ENCODE measurements at places on chromosomes 4 and X.

DNA sequence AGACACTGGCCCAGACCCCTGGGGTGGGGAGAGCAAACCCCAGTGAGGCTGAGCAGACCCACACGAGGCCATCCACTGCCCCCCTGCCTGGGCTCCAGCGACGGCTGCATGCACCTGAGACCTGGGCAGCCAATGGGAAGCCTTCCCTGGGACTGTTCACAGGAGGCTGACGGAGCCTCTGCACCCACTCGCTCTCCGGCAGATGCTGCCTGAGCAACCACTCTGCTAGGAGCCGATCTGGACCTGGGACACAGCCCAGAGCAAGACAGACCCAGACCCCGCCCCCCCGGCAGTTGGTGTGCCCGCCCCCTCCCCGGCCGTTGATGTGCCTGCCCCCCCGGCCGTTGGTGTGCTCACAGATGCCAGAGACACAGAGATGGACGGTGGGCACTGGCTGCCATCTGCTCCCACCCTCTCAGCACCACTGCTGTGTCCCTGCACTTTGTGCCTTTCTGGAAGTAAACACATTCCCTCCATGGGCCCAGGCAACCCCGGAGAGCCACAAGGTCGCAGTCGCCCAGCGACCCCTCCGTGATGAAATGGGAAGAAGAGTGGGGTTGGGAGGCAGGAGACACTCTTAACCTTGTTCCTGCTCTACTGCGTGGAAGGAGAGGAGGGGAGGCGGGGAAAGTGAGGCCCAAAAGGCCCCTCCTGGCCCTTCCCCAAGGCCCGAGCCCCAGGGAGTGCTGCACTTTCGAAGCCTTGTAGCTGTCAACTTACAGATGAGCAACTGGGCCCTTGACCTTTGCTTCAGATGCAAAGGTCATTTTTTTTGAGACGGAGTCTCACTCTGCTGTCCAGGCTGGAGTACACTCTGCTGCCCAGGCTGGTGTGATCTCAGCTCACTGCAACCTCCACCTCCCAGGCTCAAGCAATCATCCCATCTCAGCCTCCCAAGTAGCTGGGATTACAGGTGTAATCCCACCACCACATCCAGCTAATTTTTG is 62.0 kb downstream of the ZFYVE28 start:
- no peak for DNase-seq

DNA sequence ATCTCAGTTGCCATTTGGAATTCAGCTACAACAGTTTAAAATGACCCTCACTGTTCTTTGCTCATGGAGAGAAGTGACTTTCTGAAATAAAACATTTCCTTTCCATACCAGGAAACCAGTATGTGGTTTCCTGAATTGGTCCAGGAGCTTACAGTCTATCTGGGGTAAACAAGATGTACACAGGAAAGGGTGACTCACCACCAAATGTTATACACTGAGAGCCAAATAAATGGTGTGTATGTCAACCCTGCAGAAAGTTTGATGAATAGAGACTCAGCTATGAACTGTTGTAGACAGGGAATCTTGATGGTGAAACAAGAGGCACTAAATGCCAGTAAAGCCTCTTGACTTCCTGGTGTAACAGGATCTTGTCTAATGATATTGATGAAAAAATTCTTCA is 100.4 kb downstream of the HS6ST2 start:
- no peak for DNase-seq

GRCh38 chr4:173532725-173533511 is 2.9 kb upstream of the HAND2 start:
- DNase-seq = no peak

- DNase-seq = no peak
Observed at GRCh38 chrX:64975491-64975890, 759 bp downstream of the ZC4H2 start.

GRCh38 chr4:156945532-156945931 is 26.1 kb downstream of the PDGFC start:
- no peak for DNase-seq

GRCh38 chr4:8381814-8382581 is 58.5 kb downstream of the ACOX3 start:
- DNase-seq = no peak

DNA sequence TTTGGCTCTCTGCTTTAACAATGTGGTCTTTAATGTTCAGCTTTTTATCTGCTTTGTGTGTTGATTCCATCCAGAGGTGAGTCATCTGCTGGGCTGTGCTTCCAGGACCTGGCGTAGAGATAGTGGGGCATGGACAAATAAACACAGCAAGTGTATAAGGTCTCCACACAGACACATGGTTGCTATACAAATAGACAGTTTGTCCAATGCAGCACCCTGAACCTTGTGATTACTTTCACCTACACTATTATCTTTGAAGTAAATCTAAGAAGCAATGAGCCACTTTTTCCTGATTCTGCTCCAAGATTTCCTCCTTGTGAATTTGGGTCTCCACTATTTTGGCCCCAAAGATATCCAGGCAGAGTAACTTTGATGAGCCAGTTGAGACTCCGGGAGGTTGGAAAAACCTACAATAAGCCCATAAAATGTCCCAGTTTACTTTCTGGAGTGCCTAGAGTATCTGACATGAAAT is 12.1 kb downstream of the PPARGC1A start:
- no peak for DNase-seq

DNA sequence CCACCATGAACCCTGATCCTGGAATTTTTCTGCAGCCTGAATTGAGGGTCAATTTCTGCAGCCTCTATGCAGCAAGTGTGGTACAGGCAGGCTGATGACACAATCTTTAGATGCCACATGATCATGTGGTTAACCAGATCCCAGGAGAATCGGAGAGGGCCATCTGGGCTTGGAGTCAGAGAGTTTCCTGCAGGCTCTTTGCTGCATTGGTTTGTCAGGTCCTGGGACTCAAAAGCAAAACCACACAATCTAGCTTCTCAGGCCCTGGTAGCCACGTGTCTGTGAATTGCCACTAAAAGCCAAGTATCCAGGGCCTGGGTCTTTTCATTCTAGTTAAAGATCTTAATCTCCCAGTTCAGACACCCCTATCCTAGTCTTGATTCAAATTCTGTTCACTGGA is 464.5 kb downstream of the BCOR start:
- no peak for DNase-seq

GRCh38 chrX:21816136-21816535 is 23.3 kb upstream of the MBTPS2 start:
- no peak for DNase-seq

DNA sequence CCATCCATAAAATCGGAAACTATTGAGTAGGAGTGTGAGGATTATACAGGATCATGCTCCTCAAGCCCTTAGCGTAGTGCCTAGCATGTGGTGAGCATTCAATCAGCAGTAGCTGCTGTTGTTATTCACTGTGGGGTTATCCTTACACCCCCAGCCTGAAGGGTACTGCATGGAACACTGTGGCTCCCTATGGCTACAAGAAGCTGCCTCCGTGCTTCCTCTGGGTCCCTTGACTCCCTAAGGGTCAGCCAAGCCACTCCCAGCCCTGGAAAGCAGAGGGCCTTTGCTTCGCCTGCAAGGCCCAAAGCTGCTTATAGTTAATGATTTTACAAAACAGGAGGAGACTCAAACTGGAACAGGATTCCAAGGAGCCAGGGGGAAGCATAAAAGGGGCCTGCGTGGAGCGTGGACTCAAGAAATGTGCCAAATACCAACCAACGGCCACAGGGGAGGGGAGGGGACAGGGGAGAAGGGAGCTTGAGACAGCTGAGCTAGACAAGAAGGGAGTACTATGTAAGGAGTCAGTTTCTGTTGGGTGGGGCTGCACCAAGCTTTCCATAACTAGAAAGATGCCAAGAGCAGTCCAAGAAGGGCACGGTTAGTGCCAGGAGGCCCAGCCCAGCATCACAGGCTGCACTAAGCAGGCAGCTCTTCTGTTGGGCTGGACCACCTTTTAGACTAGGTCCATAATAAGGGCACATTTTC is 15.9 kb downstream of the SEPTIN6 start:
- no peak for DNase-seq

DNA sequence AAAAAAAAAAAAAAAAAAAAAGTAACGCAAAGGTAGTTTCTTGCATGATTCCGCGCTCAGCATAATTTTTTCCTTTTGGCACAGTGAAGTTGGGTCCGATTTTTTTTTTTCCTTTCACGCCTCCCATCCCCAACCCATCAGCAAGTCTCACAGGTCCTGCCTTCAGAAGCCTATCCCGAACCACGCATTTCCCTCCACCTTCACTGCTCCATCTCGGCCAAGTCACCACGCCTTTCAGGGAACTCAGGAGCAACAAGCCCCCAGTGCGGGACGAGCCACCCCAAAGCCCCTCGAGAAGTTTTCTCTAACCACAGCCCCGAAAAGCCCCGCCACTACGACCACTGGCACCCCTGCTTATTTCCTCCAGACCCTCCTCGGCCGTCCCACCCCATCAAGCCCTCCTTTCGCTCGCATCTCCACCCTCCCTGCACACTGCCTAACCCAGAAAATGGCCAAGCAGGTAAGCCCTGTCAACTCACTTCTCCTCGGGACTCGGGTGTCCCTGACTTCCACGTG is 1.0 kb downstream of the SLBP start:
- no peak for DNase-seq

- DNase-seq = no peak
Observed at GRCh38 chr4:123412091-123412505, 15.5 kb downstream of the SPRY1 start.

GRCh38 chrX:122046226-122046625 is 998.8 kb downstream of the GLUD2 start:
- no peak for DNase-seq

GRCh38 chr4:177473991-177474390 is 31.8 kb upstream of the AGA start:
- DNase-seq = no peak

- no peak for DNase-seq
Observed at GRCh38 chr4:83370640-83370906, 35.9 kb upstream of the HPSE start.

- no peak for DNase-seq
Observed at GRCh38 chr4:88136249-88136648, 22.2 kb downstream of the ABCG2 start.

DNA sequence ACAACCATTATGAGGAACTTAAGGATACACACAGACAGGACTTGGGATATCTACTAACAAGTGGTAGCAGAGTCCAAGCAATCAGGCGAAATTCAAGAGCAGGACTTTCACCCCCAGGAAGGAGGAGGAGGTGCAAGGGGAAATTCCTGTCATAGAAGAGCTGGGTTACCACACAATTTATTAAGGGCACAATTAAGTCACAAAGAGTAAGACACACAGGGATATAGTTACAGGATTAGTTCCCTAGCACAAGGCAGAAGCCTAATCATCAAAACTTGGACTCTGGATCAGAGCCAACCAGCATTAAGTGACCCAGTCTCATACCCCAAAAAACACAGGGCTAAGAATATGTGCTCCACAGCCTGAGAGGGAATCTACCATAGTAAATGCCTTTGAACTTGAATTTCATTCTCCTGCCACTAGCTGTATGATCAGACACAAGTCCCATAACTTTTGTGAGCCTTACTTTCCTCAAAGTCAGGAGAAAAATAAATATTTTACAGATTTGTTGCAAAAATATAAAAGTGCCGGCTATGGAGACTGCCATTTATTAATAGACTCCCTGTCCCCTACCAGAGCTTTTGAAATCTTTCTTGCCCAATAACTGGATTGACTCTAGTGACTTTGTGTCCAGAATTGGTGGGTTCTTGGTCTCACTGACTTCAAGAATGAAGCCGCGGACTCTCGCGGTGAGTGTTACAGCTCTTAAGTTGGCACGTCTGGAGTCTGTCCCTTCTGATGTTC is 87.0 kb downstream of the SYNPO2 start:
- no peak for DNase-seq

- DNase-seq = no peak
Observed at GRCh38 chr4:113113151-113113550, 63.7 kb downstream of the ANK2 start.

DNA sequence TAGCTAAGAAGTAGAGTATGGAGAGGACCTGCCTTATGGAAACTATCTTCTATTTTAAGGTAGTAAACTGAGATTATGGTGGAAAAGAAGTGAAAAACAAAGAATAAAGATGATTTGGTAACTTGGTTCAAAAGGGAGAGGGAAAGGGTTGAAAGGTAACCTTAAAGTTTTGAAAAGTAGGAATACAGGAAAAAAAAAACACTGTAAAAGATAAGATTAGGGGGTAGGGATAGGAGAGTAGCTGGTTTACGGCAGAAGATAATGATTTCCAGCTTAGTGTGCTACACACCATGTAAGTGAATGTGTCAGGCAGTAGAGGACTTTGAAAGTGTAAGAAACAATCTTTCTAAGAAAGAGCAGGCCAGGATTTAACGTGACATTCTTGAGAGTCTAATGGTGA is 35.3 kb downstream of the FAM13A start:
- DNase-seq = no peak

- no peak for DNase-seq
Observed at GRCh38 chr4:19401301-19402080, 850.2 kb upstream of the SLIT2 start.

GRCh38 chrX:44035571-44035970 is 62.4 kb upstream of the NDP start:
- no peak for DNase-seq

GRCh38 chr4:187307131-187307530 is 583.5 kb upstream of the FAT1 start:
- DNase-seq = no peak

GRCh38 chr4:135508006-135508714 is 1306.6 kb upstream of the PABPC4L start:
- no peak for DNase-seq

DNA sequence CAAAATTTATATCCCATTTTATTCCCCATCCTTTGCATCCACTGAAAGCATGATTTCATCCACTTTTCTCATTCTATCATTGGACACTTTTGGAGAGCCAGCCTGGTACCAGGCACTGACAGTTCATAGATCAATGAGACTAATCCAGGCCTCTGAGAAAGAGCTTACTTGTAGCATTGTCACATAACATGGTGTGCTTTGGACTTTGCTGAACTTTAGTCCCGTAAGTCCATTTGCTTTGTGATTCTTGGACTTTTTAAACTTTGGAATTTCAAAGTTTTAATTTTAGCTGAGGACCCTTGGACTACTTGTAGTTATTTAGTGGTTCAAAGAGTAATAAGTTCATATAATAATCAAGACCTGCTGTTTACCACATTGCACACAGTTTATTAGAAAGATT is 11.5 kb downstream of the LIAS start:
- no peak for DNase-seq

DNA sequence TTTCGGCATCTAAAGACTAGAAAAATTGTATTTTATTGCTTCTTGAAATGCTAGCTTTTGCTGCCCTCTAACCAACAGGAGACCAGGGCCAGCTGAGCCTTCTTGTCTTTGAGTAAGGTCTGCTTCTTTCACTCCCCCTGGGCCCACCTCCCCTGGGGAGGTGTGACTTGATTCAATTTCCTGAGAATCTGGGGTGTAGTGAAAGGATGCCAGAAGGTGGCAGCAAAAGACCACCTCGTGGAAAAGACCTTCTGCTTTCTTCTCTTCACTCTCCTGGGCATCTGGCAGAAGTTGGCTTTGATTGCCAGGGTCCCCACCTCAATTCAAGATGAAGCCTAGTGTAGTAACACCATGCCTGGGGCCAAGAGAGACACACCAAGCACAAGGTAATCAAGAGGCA is 96.5 kb upstream of the MAOA start:
- DNase-seq = no peak

GRCh38 chrX:48492293-48492910 is 16.4 kb upstream of the PORCN start:
- no peak for DNase-seq

GRCh38 chr4:97132435-97132834 is 1010.8 kb downstream of the STPG2 start:
- DNase-seq = no peak

Measured in stimulated activated CD8-positive, alpha-beta memory T cell treated with anti-CD3 and anti-CD28 coated beads, Interleukin-7, amount 100 ng/mL, for 1 hour (primary cell).